ENCODE measurements at places on chromosomes 6 and 20. TPM values are rescaled to one million over a fixed set of nuclear protein-coding genes. Genes with fewer than 3 reads are reported as not detected.

TBX18 gene
- 26.6 TPM for total RNA-seq

PI16 gene
- total RNA-seq, result 29.9 TPM

ENPP5 gene
- total RNA-seq, result 3.8 TPM

NKAPL gene
- total RNA-seq, result 3.3 TPM

TRIM38 gene
- total RNA-seq, result 3.6 TPM

SRSF12 gene
- 12.1 TPM for total RNA-seq

OR12D3 gene
- not detected for total RNA-seq

FAM83C gene
- not detected for total RNA-seq

GPX5 gene
- total RNA-seq, result not detected

ASIP gene
- 3.5 TPM for total RNA-seq

COQ3 gene
- 9.2 TPM for total RNA-seq

DEF6 gene
- total RNA-seq, result 4.9 TPM

NTSR1 gene
- 2.6 TPM for total RNA-seq

ABHD12 gene
- 69.4 TPM for total RNA-seq

BMP7 gene
- 25.4 TPM for total RNA-seq

ADGRF1 gene
- not detected for total RNA-seq
